Naive thymus-derived CD4-positive, alpha-beta T cell (primary cell): ENCODE measurements at places on chromosomes 7 and 10. TPM values are rescaled to one million over a fixed set of nuclear protein-coding genes. Genes with fewer than 3 reads are reported as not detected.

Gene LRRN3
- 169 TPM for polyA plus RNA-seq

GRCh38 chr10:113854761-113855588, 514 bp downstream of the NHLRC2 start:
- DNase-seq: peak; percentile 53

Gene THSD7A
- not detected for polyA plus RNA-seq

DNA sequence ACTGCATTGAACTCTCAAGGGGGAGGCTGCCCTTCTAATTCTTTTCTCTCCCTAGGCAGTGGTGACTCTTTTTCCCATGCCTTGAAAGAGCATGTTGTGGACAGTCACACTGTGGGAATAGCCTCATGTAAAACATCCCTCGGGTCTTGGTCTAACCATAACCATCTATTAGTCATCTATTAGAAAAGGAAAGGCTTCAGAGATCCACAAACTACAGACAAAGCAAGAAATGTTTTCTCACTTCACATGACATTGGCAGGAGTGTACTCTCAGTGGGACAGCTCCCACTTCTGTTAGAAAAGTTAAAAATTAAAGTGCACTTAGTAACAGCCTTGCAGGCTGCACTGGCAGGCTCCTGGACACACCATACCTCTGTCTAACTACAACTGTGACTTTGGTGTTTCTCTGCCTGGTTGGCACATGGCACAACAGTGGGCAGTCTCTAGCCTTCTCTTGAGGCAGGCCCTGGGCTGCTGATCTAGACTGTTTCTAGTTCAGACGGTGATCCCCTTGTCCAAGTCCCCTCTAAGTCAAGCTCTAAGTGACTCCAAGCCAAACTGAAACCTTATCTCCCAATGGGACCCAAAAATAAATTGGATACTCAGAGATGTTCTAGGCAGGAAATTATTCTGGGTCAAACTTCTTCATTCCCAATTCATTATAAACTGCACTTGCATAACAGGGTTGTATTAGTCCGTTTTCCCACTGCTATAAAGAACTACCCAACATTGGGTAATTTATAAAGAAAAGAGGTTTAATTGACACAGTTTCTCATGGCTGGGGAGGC, 57.9 kb upstream of the ITGB1 start:
- DNase-seq: no peak

Gene STOX1
- polyA plus RNA-seq: 0.76 TPM

Gene ARHGAP12
- 11.9 TPM for polyA plus RNA-seq

- DNase-seq: no peak
These were observed 118.9 kb downstream of the CFAP58 start for GRCh38 chr10:104472505-104472904.

- no peak for DNase-seq
These were observed 30.0 kb downstream of the AGR3 start for GRCh38 chr7:16851829-16852228.

GRCh38 chr7:36129048-36129534, 24.0 kb upstream of the EEPD1 start:
- no peak for DNase-seq

GRCh38 chr10:73809061-73809818, 2.2 kb downstream of the NDST2 start:
- DNase-seq: no peak

- no peak for DNase-seq
These were observed 651.6 kb upstream of the IGFBP3 start for GRCh38 chr7:46572691-46573090.

- no peak for DNase-seq
These were observed 24.8 kb upstream of the MNX1 start for GRCh38 chr7:157035302-157035701.

Gene FLNC
- not detected for polyA plus RNA-seq

Gene HOXA13
- not detected for polyA plus RNA-seq

GRCh38 chr10:11520892-11521291, 90.6 kb downstream of the USP6NL start:
- no peak for DNase-seq

DNA sequence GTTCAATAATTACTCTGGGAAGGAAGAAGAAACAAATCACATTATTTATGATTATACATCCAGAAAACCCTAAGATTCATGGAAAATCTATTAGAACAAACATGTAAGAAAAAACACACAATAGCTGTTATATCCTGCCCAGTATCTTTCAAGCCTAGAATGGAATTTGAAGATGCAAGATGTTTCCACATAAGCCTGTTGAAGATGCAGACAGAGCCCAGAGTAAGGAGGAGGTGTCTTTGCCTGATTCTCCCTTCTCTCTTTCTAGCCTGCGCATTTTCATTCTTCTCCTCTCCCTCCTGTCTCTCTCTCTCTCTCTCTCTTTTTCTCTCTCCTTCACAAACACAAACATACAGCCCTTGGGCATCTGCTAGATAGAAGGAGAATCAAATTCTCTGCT, 170.1 kb upstream of the INHBA start:
- DNase-seq: no peak

- DNase-seq: no peak
These were observed 91.0 kb downstream of the ANKIB1 start for GRCh38 chr7:92336662-92337340.

DNA sequence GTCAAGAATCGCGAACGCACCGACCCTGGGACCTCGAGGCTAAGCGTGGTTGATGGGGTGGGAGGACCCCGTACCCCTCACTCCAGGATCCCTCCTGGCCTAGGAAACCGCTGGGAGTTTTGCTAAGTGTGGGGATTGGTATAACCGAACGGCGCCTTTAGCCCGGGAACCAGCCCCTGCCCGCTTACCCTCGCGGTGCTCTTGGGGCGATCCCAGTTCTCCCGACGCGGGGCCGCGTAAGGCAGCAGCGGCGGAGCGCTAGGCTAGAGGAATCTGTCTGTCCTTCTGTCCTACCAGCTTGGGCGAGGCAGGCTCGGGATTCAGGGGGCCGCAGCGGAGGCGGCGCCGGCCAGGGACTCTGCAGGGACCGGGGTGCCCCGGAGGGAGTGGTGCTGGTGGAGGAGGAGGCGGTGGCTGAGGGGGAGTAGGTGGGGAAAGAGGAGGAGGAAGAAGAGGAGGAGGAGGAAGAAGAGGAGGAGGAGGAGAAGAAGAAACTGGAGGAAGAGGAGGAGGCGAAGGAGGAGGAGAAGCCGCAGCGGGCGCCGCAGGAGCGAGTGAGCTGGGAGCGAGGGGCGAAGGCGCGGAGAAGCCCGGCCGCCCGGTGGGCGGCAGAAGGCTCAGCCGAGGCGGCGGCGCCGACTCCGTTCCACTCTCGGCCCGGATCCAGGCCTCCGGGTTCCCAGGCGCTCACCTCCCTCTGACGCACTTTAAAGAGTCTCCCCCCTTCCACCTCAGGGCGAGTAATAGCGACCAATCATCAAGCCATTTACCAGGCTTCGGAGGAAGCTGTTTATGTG, 439 bp upstream of the EMX2 start:
- DNase-seq: no peak

- no peak for DNase-seq
These were observed 51.2 kb upstream of the CFAP46 start for GRCh38 chr10:132993271-132994184.

GRCh38 chr7:50538478-50538877, 26.7 kb downstream of the DDC start:
- no peak for DNase-seq

Gene SEMA3A
- polyA plus RNA-seq: 0.37 TPM

GRCh38 chr7:75992083-75992755, 2.2 kb downstream of the TMEM120A start:
- no peak for DNase-seq

DNA sequence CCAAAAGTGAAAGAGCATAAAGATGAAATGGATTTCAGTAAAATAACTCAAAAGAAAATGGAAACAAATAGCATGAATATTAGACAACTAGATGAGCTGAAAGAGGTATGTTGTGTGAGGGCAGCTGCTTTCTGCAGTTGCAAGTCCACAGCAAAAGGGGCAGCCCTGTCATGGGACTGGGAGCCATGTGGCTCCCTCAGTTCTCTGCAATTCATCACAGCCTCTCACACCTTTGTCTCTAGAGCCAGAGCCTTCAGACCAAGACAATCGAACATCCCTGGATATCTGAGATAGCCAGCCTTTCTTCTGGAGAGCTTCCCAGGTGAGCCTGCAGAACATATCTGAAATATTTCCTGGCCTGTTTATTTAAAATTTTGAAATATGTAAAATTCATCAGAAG, 538.7 kb downstream of the REEP3 start:
- no peak for DNase-seq

DNA sequence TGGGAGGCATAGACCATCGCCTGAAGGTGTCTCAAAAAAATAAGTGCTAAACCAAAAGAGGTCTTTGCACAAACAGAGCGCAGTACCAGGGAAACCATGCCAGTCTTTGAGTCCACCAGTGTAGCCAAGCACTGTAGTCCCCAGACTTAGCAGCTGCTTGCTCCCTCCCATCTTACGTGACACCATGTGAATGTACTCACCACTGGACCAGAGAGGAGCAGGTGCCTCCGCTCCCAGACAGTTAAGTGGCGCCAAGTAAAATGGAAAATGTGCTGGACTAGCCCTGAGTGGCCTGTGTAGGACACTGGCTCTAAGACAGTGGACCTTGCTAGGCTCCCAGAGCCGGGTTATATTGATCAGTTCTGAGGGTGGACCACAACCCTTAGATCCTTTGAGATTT, 47.7 kb upstream of the PLEKHA1 start:
- DNase-seq: no peak

Gene INA
- not detected for polyA plus RNA-seq
